ENCODE measurements at places on chromosomes 13 and 19. TPM values are rescaled to one million over a fixed set of nuclear protein-coding genes. Genes with fewer than 3 reads are reported as not detected.

The MISP3 gene
- 0.39 TPM for total RNA-seq

The LGALS14 gene
- total RNA-seq, result not detected

The OVOL3 gene
- not detected for total RNA-seq

The ZNF222 gene
- 8.1 TPM for total RNA-seq

The ZNF229 gene
- total RNA-seq, result 6.7 TPM

Measured in neural crest cell (in vitro differentiated cells).